ENCODE measurements at places on chromosomes 1 and 21.

GRCh38 chr1:58618303-58618702 is 41.3 kb upstream of the TACSTD2 start:
- peak; percentile 64 for DNase-seq
- H3K36me3 ChIP-seq, result no peaks in the 10 kb centered on the region
- H3K4me3 ChIP-seq, result no peak overlapping the region
- H3K27ac ChIP-seq, result no peak overlapping the region

DNA sequence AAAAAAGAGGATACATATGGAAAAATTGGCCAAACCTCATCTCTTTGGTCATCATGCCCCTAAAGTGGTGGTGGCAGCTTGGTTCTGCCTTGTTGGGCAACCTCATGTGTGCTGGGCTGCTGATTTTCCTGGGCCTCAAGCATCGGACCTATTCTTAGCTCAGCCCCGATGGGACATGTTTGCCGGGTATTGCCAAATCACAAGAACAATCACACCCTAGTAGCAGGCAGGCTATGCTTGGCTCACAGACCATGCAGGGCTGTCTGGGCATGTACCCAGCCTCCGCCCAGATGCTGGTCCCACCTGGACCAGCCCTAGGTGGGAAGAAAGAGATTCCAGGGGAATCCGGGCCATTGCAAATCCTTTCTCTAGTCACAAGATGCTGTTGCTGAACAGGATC is 189.4 kb upstream of the FGGY start:
- H3K36me3 ChIP-seq, result no peaks in the 10 kb centered on the region
- H3K4me1 ChIP-seq, result peaks cover 17% of the 10 kb centered on the region
- peak overlapping the region; percentile 80 for H3K27ac ChIP-seq
- DNase-seq, result peak; percentile 92

GRCh38 chr1:27504588-27505419 is 14.8 kb upstream of the WASF2 start:
- H3K27me3 ChIP-seq, result no peaks in the 10 kb centered on the region
- DNase-seq, result peak; percentile 75
- no peaks in the 10 kb centered on the region for H3K36me3 ChIP-seq
- H3K4me1 ChIP-seq, result peaks cover 17% of the 10 kb centered on the region

DNA sequence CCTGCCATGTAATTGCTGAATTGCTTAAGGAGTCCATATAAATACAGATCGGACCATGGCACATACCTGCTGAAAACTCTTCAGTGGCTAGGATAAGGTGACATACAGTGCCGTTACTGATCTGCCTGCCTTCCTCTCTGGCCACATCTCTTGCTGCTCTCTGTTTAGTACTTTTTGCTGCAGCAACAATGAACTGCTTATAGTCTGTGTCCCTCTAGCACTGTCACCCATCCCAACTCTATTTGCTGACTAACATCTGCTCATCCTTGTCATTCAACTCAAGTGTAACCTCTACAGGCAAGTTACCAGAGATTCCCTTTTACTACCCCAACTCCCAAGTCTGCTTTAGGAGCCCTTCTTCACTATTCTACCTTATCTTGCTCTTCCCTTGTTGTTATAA is 65.6 kb downstream of the GTF2B start:
- DNase-seq, result no peak
- peaks cover 18% of the 10 kb centered on the region for H3K36me3 ChIP-seq
- H3K4me1 ChIP-seq, result no peaks in the 10 kb centered on the region

DNA sequence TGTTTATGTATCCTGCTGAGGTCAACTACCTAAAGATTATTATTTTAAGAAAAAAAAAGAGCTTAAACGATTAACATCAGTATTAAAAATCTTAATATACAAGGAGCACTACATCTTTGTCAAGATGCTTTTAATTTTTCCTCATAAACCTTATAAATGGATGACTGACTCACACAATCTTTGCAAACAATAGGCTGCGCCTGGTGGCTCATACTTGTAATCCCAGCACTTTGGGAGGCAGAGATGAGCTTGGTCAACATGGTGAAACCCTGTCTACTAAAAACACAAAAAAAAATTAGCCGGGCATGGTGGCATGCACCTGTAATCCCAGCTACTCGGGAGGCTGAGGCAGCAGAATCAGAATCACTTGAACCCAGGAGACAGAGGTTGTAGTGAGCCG is 1.7 kb downstream of the KHDC4 start:
- peaks cover 48% of the 10 kb centered on the region for H3K36me3 ChIP-seq
- peaks cover 38% of the 10 kb centered on the region for H3K4me1 ChIP-seq
- H3K4me3 ChIP-seq, result peak overlapping the region; percentile 85
- DNase-seq, result no peak

- H3K36me3 ChIP-seq, result peaks cover 11% of the 10 kb centered on the region
- H3K27me3 ChIP-seq, result peaks cover 17% of the 10 kb centered on the region
- H3K27ac ChIP-seq, result no peak overlapping the region
- no peak overlapping the region for H3K4me3 ChIP-seq
Observed at GRCh38 chr1:156931974-156932710, 11.7 kb downstream of the LRRC71 start.

Measured in gastrocnemius medialis (tissue), 4 donors.